ENCODE measurements at places on chromosomes 12 and 14.

DNA sequence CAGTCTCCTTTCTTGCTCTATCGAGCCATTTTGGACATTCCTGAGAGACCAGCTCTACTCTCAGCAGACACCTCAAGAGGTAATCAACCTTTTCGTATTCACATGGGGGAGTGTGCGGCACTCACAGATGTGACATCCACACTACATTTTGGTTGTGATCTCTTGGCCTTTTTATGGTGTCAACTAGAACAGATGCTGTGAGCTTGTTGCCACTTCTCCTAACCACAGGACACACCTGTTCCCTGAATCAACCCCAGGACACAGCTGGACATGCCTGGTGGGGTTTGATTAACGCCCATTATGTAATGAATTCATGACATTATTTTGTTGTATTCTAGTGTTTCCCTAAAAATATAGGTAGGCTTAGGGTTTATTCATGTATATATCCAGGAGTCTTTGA is 1143.6 kb downstream of the TMEM121 start:
- DNase-seq: no peak

GRCh38 chr12:31315044-31315715 is 10.8 kb downstream of the SINHCAF start:
- DNase-seq: no peak

- no peak for DNase-seq
These were observed 238.1 kb downstream of the FBXL14 start for GRCh38 chr12:1356285-1356684.

DNA sequence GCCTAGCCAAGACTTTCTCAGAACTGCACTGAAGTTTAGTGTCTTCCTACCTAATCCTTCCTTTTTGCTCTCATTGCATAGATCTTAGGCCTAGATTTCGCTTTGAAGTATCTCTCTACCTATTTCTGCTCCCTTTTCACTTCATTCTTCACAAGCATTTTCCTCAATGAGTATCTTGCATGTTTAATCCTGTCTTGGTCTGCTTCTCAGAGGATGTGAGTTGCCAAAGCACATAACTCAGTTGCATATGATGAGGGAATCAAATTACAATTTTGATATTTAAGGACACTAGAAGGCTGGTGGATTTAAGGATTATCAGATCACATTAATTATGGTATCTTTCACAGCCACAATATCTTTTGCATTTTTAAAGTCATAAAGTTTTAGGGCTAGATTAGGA is 195.5 kb upstream of the DAAM1 start:
- no peak for DNase-seq

GRCh38 chr14:28681681-28682080 is 84.9 kb upstream of the FOXG1 start:
- DNase-seq: no peak

DNA sequence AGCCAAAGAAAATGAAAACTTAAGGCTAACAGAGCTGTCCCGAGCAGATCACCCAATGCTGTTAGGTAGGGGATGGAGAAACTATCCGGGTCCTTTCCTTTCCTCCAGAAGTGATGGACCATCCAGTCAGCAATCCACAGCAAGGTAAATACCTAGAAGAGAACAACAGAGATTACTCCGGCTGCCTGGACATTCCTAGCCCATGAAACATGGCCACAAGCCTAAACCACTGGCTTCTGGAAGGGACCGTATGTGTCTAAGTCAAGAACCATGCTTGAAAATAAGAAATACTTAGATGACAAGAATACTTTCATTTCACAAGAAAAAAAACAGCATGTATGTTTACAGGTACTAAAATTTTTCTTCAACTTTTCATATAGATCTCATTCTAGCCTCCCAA is 152.9 kb downstream of the SLC41A2 start:
- no peak for DNase-seq

- no peak for DNase-seq
These were observed 94.4 kb downstream of the BICD1 start for GRCh38 chr12:32201096-32201495.

DNA sequence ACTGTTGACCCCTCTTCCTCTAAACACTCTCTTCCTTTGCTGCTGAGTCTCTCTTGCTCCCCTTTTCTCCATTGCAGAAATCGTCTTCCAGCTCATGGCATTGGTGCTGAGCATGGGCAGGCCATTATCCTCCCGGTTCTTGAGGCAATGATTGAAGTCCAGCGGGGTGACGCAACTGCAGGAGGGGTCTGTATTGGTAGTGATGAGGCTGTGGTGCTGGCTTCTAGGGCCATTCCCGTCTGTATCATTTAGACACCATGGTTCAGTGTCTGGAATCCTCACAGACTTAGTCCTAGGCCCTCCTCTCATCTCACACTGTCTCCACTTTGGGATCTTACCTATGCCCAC is 720 bp upstream of the SLC22A17 start:
- no peak for DNase-seq

DNA sequence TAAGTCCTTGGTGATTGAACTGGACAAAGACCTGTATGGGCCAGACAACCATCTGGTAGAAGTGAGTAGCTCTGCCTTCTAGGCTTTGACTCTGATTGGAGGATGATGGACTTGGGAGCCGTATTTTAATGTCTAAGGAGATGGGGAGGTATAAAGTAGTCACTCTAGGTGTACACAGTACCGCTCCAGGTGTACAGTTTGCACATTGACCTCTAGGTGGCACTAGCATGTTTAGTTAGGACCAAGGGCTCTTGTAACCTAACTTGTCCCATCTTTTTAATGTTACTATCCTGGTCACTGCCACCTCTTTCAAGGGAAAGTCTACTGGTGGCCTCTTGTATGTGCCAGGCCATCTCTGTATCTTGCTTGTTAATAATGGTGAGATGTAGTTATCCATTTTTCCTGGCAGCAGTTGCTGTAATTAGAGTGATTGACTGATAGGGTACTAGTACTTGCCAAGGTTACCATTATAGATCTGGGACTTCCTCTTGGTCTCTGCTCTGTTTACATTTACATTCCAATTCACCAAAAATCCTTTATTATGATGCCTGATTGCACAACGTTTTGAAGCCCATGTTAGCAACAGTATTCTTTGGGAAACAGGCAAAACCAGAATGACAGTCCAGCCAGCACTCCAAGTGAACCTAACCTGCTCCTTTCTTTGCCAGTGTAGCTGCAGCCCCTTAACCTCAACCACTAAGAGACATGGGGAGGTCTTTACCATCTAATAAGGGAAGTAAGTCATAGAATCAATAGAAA is 3.6 kb downstream of the SMARCD1 start:
- DNase-seq: peak; percentile 36

Measured in NCI-H2081 treated with DMSO at 0.1 percent for 48 hours (cell line).